ENCODE measurements at places on chromosomes 6 and 20. TPM values are rescaled to one million over a fixed set of nuclear protein-coding genes. Genes with fewer than 3 reads are reported as not detected.

The MYBL2 gene
- total RNA-seq: 6.2 TPM

The LY6G6D gene
- total RNA-seq: not detected

The SSTR4 gene
- total RNA-seq: not detected

The ZNF831 gene
- not detected for total RNA-seq

The WFDC2 gene
- total RNA-seq: 2.4 TPM

The LRRN4 gene
- total RNA-seq: 1.1 TPM

- no peak for DNase-seq
- H3K27me3 ChIP-seq: no peaks in the 10 kb centered on the region
- H3K27ac ChIP-seq: no peak overlapping the region
- no peaks in the 10 kb centered on the region for H3K36me3 ChIP-seq
Measured at GRCh38 chr6:49072146-49072545, 390.9 kb downstream of the MMUT start.

DNA sequence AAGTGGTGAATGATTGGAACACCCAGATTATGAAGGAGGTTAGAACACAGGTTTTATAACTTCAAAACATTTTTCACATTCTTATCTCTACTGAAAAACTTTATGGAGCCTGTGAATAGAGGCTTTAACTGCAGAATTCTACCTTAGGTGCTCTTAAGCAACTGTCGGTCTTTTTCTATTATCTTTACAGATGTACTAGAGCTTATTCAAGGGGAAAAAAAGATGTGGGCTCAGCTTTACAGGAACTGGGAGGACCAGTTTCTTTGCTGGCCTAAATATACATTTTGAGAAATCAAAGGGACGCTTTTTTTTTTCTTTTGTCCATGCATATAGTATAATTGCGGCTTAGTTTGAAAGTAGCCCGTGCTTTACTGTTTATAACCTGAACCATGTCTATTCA lies 58.9 kb downstream of the UST start:
- no peaks in the 10 kb centered on the region for H3K4me1 ChIP-seq
- DNase-seq: no peak
- no peak overlapping the region for H3K27ac ChIP-seq
- no peak overlapping the region for H3K4me3 ChIP-seq
- no peaks in the 10 kb centered on the region for H3K27me3 ChIP-seq
- H3K36me3 ChIP-seq: no peaks in the 10 kb centered on the region

GRCh38 chr6:144295211-144295610 lies 10.1 kb downstream of the UTRN start:
- DNase-seq: no peak
- H3K36me3 ChIP-seq: peaks cover 7% of the 10 kb centered on the region

- peaks cover 4% of the 10 kb centered on the region for H3K36me3 ChIP-seq
- no peak overlapping the region for H3K4me3 ChIP-seq
- H3K27ac ChIP-seq: no peak overlapping the region
- H3K4me1 ChIP-seq: no peaks in the 10 kb centered on the region
- H3K27me3 ChIP-seq: no peaks in the 10 kb centered on the region
Measured at GRCh38 chr20:3226093-3226492, 12.9 kb downstream of the SLC4A11 start.

DNA sequence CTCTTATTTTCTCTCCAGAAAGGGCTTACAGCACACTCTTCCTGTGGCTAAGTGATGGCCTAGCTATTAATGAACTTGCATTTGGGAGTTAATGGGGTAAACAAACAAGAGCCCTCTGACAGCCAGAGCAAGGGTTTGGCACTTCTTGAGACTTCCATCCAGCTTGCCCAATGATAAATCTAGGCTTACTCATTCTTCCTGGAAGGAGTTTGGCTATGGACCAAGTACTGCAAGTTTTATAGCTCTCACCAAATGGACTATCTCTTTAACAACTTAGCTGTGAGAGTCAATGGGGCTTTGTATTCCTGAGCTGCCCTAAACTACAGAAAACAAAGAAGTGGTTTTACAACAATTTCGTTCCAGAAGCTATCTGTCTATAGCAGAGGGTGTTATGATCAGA lies 16.7 kb upstream of the PI3 start:
- no peak overlapping the region for H3K27ac ChIP-seq
- no peaks in the 10 kb centered on the region for H3K36me3 ChIP-seq
- no peaks in the 10 kb centered on the region for H3K4me1 ChIP-seq
- peak; percentile 81 for DNase-seq

Data from astrocyte (in vitro differentiated cells and primary cell).